Common myeloid progenitor, CD34-positive (primary cell): ENCODE measurements at places on chromosomes 7 and 10.

- no peak for DNase-seq
Observed at GRCh38 chr10:30387646-30388243, 38.7 kb upstream of the MTPAP start.

DNA sequence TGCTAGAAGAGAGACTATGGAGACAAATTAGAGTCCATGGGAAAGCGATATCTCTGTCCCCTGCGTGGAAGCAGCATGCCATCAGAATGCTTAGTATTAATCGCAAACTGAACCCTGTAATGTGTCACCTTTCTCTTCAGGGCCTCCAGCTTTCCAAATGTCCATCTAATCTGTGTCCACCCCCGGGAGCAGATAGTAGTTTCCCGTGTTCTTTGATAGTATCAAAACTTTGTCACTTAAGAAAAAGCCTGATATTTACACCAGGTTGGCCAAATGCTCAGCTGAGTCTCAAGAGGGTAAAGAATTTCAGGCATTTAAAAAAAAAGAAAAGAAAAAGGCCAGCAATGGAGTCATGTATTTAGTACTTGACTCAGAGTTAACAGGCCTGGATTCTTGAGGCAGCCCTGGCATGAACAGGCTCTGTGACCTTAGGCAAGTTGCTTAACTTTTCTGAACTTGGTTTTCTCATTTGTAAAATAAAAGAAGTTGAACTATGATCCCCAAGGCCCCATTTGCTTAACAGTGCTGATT, 10.4 kb upstream of the GSAP start:
- DNase-seq = no peak

GRCh38 chr7:100881136-100881535, 6.2 kb downstream of the SRRT start:
- no peak for DNase-seq

- no peak for DNase-seq
Observed at GRCh38 chr7:130345136-130345535, 520 bp downstream of the CPA5 start.

GRCh38 chr10:77537720-77538373, 99.8 kb downstream of the KCNMA1 start:
- DNase-seq = no peak

DNA sequence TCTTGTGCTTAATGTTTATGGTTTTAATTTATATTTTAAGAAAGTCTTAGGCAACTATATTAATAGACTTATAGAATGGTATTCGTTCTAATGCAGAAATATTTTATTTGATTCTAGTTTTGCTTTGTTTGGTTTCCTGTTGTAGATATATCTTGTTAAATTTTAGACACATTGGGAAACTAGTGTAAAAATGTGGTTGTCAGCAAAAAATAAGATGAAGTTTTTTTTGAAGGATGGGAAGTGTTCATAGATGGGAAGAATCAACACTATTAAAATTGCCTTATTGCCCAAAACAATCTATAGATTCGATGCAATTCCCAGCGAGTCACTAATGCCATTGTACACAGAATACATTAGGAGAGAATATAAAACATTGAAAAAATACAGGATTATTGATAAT, 278.9 kb downstream of the ZWINT start:
- no peak for DNase-seq

DNA sequence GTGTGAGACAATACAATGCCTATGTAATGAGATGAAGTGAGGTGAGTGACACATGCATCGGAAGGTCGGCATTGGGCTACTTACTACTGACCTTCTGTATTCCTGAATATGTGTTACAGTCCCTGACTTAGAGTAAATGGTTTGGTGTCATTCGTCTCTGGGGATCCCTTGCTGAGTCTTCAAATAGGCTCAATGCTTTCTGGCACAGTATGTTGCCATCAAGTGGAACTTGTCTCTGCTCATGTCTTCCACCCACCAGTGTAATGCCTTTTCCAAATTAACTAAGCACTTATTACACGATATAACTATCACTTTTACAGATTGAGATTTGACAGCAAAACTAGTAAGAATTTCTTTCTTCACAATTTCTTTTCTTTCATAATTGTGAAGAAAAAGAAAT, 10.9 kb downstream of the CUL2 start:
- DNase-seq = no peak

- no peak for DNase-seq
Observed at GRCh38 chr10:5488272-5489161, 10.9 kb downstream of the CALML5 start.

GRCh38 chr7:22783421-22783820, 39.2 kb downstream of the TOMM7 start:
- no peak for DNase-seq

- no peak for DNase-seq
Observed at GRCh38 chr7:113371416-113372043, 253.2 kb upstream of the SMIM30 start.

DNA sequence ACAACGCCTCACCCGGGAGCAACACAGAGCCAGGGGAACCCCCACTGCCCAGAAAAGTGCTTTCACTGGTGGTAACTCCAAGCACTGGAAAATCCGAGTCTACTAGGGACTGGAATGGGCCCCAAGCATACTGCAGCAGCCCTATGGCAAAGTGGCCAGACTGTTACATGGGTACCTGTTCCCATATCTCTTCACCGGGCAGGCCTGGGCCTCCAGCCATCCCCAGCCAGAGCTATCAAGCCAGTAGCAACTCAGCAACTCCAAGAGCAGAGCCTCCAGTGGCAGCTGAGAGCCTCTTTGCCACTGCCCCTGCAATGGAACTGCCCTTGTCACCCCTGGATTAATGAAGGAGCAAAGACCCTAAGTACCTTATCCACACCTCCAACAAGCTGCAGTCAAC, 73.5 kb downstream of the HBP1 start:
- no peak for DNase-seq

DNA sequence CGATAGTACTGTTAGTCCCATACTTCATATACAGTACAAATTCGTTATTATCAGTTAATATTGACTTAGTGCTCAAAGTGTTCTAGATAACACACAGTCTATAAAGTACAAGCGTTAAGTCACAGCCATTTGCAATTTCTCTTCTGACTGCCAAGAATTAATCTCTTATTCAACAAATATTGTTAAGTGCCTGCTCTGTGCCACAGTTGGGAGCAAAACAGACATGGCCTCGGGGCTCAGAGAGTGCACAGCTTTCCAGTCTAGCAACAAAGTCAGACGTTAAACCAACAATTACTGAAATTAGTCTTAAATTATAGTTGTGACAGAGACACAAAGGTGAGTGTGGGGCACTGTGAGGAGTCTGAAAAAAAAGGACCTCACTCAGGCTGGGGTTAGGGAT, 113.0 kb upstream of the DPP6 start:
- no peak for DNase-seq

DNA sequence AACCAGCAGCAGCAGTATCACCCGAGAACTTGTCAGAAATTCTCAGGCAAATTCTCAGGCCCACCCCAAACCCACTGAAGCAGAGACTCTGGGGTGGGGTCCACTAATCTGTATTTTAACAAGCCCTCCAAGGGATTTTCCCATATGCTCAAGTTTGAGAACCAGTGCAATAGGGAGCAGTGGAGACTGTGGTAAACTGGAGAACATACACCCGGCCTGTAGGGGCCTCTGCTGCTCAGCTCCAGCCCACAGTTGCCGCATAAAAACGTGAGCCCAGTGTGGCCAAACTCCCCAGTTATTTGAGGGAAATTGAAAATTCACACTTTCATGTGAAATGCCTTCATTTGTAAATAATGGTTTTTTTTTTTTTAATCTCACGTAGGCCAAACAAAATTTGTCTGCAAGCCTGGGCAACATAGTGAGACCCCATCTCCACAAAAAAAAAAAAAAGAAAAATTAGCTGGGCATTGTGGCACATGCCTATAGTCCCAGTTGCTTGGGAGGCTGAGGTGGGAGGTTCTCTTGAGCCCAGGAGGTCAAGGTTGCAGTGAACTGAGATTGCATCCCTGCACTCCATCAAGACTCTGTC, 97.6 kb upstream of the ZMIZ1 start:
- DNase-seq = no peak

GRCh38 chr7:101919363-101920115, 102.1 kb downstream of the CUX1 start:
- no peak for DNase-seq

- DNase-seq = no peak
Observed at GRCh38 chr7:101725921-101726320, 91.5 kb upstream of the CUX1 start.

GRCh38 chr7:135480966-135481597, 28.8 kb downstream of the CNOT4 start:
- DNase-seq = peak; percentile 78

- no peak for DNase-seq
Observed at GRCh38 chr7:49037346-49038210, 113.2 kb downstream of the CDC14C start.

DNA sequence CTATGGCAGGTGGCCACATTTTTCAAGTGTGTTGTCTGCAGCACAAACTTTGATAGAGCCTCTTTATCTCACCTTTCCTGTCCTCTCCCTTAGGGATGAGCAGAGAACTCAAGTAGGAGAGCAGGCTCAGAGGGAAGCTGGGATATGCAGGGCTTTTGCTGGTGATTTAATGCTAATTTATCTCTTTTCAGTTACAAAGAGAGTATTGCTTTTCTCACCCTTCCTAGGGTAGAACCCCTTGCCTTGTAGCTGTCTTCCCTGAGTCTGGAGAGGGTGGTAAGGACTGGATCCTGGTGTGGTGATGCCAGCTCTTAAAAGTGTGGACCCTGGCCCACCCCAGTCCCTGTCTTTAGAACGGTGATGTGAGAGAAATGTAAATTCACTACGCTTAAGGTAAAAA, 1061.4 kb downstream of the TYW1 start:
- DNase-seq = no peak

- DNase-seq = no peak
Observed at GRCh38 chr10:89210794-89211425, 3.8 kb upstream of the CH25H start.

DNA sequence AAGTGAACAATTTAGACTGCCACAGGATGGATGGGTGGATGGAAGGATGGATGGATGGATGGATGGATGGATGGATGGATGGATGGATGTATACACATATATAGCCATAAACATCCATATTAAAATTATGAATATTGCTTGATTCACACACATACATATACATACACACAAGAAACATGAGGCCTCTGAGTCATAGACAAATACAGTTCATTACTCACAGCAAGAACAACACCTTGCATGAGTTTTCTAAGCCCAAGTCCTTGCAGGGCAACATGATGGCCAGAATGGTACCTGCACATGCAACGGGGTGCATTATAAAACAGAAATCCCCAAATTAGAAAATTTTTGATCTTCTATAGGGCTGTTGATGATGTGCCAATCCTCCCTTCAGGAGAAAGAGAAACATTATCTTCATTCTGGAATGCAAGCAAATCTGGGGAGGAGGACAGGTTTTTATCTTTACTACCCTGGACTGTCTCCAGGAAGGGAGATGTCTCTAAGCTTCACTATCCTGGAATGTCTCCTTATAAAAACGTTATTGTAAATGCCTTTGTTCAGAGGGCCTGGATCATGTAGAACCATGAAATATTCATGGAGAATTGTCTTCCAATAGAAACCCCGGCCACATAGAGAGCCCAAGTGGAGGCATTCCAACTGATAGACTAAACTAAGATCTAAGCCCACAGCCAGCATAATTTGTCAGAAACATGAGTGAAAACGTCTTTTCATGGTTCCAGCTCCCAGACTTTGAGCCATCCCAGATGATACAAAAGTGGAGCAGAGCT, 238.6 kb upstream of the LRRN3 start:
- DNase-seq = no peak

GRCh38 chr10:99685597-99685967, 26.3 kb downstream of the ENTPD7 start:
- peak; percentile 96 for DNase-seq

- no peak for DNase-seq
Observed at GRCh38 chr10:131810805-131811629, 89.8 kb upstream of the PPP2R2D start.

DNA sequence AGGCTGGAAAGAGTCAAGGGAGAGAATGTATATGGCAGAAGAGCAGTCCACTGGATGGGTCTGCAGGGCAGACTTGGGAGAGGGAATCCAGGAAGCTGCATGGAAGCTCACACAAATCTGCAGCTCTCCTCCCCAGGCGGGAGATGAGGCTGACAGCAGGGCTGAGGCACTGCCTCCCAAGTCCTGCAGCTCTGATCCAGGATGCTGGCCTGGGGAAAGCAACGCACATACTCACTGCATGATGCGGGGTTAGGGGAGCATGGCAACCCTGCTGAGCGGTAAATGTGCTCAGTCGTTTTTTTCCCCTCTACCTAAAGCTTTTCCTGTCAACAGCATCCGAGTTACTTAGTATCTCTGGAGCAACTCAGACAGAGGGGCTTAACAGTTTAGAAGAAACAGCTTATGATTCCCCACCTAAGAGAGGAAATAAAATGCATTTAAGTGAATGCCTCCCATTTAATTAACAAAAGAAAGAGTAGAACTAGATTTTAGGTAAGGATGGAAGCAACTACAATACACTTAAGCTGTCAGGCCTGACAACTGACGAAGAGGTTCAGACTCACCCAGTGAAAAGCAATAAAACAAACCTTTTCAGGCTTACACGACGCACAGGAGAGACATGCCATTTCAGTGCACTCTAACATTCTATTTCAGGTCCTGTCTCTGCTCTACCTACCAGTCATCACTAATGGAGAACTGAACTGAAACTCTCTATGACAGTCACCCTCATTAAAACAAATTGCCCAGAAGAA, 37.0 kb downstream of the CHCHD3 start:
- DNase-seq = no peak

DNA sequence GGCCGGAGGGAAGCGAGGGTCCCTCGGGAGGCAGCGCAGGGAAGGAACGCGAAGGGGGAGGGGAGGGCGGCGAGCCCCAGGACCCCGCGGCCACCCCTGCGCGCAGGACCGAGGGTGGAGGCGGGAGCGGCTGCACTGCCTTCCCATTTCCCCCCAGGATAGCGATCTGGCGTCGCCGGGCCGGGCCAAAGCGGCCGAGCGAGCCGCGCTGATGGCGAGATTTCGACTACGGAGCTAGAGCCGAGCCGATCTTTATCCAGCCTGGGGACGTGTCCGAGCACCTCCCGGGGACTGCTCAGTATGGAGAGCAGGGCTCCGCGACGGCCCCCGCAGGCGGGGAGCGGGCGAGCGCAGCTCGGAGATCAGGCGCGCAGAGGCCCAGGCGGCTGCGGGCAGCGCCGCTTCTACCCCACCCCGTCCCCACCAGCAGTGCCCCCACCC, 590 bp upstream of the CRTAC1 start:
- DNase-seq = no peak

GRCh38 chr7:28627896-28628295, 215.6 kb downstream of the CREB5 start:
- DNase-seq = no peak

DNA sequence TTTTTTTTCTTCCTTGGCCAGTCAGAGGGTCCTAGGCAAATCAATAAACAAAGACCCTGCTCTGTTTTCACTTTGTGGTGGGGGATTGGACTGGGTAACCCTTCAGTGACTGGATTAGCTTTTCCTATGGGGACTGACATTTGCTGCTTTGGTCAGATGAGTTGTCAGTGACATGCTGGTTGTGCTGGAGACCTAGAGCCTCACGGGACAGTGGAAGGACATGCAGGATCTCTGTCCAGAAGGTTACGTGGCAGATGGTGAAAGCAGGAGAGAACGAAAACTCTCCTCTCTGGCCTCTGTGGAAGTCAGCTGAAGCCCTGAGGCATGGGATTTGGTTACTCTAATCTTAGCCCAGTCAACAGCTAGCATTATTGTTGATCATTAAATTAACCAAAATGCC, 90.0 kb upstream of the BMPER start:
- no peak for DNase-seq

GRCh38 chr10:114925587-114926586, 12.1 kb upstream of the TRUB1 start:
- DNase-seq = peak; percentile 43
